ENCODE measurements at places on chromosomes 6 and 20. TPM values are rescaled to one million over a fixed set of nuclear protein-coding genes. Genes with fewer than 3 reads are reported as not detected.

The VIP gene
- 9.0 TPM for total RNA-seq

The DYNLT2 gene
- 1.6 TPM for total RNA-seq

The POU5F1 gene
- 1.8 TPM for total RNA-seq

The MUCL3 gene
- not detected for total RNA-seq

The SAMD5 gene
- total RNA-seq = 13.4 TPM

The DLK2 gene
- total RNA-seq = 0.28 TPM

The SLA2 gene
- total RNA-seq = 1.3 TPM

The TSHZ2 gene
- total RNA-seq = 1.7 TPM

- no peak for DNase-seq
These were observed 131.5 kb upstream of the RALGAPA2 start for GRCh38 chr20:20843982-20844381.

DNA sequence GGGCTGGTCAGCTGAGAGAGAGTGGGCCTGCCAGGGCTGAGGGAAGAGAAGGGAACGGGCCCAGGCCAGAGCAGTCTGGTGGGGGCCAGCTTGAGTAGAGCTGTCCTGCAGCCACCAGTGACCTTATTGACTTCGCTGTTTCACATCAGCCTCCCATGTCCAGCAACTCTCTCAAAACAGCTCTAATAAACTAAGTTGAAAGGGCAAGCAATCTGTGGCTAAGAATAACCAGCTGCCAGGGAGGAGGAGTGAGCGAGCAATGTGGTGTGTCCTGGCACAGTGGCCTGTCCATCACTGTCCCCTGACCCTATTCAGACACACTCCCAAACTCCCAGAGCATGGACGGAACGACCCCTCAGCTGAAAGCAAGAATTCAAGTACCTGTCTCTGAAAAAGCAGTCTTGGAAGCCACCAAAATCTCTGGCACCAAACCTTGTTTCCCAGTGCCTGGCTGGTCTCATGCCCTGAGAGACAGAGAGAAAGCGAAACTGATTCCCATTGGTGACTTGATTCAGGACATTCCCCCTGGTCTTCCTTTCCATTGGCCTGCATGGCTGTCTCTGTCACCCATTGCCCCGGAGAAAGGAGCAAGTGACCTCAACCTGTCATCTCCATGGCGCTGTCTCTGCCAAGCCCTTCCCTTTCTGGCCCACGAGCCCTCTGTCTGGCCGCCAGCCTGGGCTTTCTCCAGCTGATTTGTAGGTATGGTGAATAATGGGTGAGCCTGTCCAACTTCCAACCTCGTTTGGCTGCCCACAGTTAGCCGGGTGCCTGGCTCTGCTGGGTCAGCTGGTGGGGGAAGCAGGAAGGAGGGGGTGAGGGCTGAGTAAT is at the start of gene DDO:
TSS of gene DDO (minus strand) at position 490 of the 831 bp plus-strand sequence. CDS start 2,113 bp downstream, outside the sequence.
- peak; percentile 78 for DNase-seq

GRCh38 chr6:14735956-14736486 is 509.8 kb upstream of the JARID2 start:
- no peak for DNase-seq

DNA sequence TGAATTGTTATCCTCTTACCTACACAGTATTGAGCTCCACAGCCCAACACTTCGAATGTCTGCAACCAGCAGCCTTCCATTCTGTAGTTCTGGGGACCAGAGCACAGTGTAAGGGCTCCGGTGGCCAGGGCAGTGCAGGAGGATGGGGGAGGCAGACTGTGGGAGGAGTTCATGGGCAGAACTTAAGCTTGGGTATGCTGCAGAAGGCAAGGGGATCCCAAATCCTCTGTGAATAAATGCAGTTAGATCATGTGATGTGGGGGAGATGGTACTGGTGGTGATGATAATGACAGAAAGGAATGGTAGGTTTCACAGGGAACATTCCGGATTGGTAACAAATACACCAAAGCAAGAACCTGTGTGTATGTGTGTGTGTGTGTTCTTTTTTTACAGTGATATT is 26.5 kb upstream of the CNKSR3 start:
- DNase-seq = no peak

GRCh38 chr20:25632940-25633790 is 9.4 kb upstream of the NANP start:
- no peak for DNase-seq

GRCh38 chr6:41477572-41477971 is 68.6 kb upstream of the FOXP4 start:
- peak; percentile 20 for DNase-seq

DNA sequence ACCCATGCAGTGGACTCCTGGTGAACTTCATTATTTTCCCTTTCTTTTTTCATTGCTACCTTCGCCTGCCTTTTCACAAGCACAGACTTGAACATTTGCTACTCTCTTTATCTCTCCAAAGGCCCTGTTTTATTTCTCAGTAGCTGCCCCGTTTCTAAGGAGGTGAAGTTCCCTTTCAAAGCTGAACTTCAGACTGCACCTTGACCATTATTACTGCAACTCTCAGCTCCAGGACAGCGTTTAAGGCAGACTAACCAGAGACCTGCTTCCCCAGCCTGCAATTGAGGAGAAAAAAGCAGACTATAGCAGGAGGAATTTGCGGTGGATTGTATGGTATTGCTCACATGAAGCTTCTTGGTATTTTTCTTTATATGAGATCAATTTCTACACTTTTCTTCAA is 460.7 kb downstream of the CBLN4 start:
- no peak for DNase-seq
